ENCODE measurements at places on chromosomes 1 and 21. TPM values are rescaled to one million over a fixed set of nuclear protein-coding genes. Genes with fewer than 3 reads are reported as not detected.
A peak's percentile ranks its signal among the peaks of the same experiment; 100 is the strongest.

GRCh38 chr1:164712131-164713036 lies 153.4 kb downstream of the PBX1 start:
- H3K4me3 ChIP-seq, result no peak overlapping the region
- no peaks in the 10 kb centered on the region for H3K36me3 ChIP-seq
- peak overlapping the region; percentile 82 for H3K27ac ChIP-seq
- DNase-seq, result peak; percentile 67
- H3K4me1 ChIP-seq, result peaks cover 40% of the 10 kb centered on the region

- no peaks in the 10 kb centered on the region for H3K36me3 ChIP-seq
- peak; percentile 94 for DNase-seq
- H3K4me1 ChIP-seq, result no peaks in the 10 kb centered on the region
- no peaks in the 10 kb centered on the region for H3K27me3 ChIP-seq
Measured at GRCh38 chr1:222455188-222455879, 92.6 kb downstream of the HHIPL2 start.

DNA sequence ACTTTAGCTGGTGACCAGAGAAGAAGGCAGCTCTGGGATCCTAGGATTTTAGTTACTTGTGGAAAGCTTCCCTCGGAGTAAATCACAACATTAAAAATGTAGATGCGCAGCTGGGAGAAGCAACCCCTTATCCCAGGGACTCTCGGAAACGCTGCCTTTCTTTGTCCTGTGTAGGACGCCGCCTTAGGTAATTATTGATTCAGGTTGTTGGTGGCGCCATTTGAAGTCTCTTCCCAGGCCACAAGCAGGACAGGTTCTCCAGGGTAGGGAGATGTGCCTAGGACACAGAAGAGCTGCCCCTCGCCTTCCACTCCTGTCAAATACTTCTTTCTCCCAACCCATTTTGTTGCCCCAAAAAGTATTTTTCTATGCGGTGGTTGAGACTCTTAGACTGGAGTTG lies 10.3 kb downstream of the SLC37A1 start:
- peak overlapping the region; percentile 82 for H3K27ac ChIP-seq
- peaks cover 21% of the 10 kb centered on the region for H3K36me3 ChIP-seq
- no peak overlapping the region for H3K4me3 ChIP-seq
- H3K27me3 ChIP-seq, result no peaks in the 10 kb centered on the region

- no peak overlapping the region for H3K4me3 ChIP-seq
- no peaks in the 10 kb centered on the region for H3K36me3 ChIP-seq
- DNase-seq, result no peak
- H3K27ac ChIP-seq, result no peak overlapping the region
- no peaks in the 10 kb centered on the region for H3K4me1 ChIP-seq
- H3K27me3 ChIP-seq, result no peaks in the 10 kb centered on the region
Measured at GRCh38 chr1:93992954-93993353, 83.7 kb upstream of the GCLM start.

DNA sequence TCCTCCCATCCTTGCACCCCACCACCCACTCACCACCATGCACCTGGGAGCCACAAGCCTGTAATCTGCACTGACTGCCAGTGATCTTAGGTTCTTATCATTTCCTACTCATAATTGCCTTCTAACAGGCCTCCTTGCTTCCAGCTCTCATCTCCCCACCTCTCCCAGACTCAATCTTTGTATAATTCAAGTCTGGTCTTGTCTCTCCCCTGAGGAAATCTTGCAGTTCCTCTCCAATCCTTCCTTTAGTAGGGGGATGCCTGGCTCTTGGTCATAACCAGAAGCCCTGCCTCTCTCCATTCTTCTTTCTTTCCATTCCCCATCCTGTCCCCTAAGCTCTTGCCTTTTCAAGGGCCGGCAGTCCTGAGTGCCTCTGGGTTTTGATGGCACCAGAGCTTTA lies 27.8 kb downstream of the PIGM start:
- no peak for DNase-seq
- no peaks in the 10 kb centered on the region for H3K36me3 ChIP-seq
- H3K27ac ChIP-seq, result no peak overlapping the region

- DNase-seq, result peak; percentile 53
- H3K4me3 ChIP-seq, result peak overlapping the region; percentile 69
- H3K27me3 ChIP-seq, result no peaks in the 10 kb centered on the region
- H3K4me1 ChIP-seq, result peaks cover 88% of the 10 kb centered on the region
- no peaks in the 10 kb centered on the region for H3K36me3 ChIP-seq
Measured at GRCh38 chr1:31934706-31935629, 3.2 kb downstream of the PTP4A2 start.

- DNase-seq, result no peak
- H3K4me3 ChIP-seq, result no peak overlapping the region
- H3K36me3 ChIP-seq, result no peaks in the 10 kb centered on the region
Measured at GRCh38 chr1:32928285-32928684, 27.1 kb upstream of the TMEM54 start.

- H3K4me3 ChIP-seq, result no peak overlapping the region
- H3K36me3 ChIP-seq, result no peaks in the 10 kb centered on the region
- H3K4me1 ChIP-seq, result no peaks in the 10 kb centered on the region
- H3K27ac ChIP-seq, result no peak overlapping the region
- H3K27me3 ChIP-seq, result no peaks in the 10 kb centered on the region
Measured at GRCh38 chr1:42983253-42983652, 24.6 kb upstream of the SLC2A1 start.

DNA sequence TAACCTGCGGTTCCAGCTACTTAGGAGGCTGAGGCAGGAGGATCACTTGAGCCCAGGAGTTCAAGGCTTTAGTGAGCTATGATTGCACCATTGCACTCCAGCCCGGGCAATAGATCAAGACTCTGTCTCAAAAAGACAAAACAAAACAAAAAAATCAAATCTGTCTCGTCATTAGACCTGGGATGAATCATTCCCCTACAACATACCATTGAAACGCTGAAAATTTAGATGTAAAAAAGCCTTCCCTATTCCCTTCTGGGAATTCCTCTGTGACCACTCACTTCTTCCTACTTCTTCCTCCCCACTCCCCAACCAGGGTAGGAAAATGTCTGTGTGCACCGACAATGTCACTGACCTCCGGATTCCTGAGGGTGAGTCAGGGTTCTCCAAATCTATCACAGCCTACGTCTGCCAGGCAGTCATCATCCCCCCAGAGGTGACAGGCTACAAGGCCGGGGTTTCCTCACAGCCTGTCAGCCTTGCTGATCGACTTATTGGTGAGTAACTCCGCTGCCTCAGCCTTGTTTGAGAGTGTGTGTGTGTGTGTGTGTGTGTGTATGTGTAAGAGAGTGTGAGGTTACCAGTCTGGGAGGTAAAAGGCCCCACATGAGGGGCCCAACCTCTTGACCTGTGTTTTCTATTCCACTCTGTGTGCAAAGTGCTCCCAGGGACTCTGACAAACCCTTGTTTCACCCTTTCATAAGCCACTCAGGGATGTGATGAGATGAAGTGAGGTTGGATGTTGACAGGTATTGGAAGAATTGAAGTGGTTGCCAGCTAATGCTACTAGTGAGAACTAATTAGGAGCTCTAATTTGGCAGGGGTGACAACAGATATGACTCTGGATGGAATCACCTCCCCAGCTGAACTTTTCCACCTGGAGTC lies 16.3 kb upstream of the SARS1 start:
- no peak overlapping the region for H3K4me3 ChIP-seq
- no peaks in the 10 kb centered on the region for H3K27me3 ChIP-seq
- peak overlapping the region; percentile 44 for H3K27ac ChIP-seq
- peaks cover 26% of the 10 kb centered on the region for H3K36me3 ChIP-seq
- DNase-seq, result no peak

DNA sequence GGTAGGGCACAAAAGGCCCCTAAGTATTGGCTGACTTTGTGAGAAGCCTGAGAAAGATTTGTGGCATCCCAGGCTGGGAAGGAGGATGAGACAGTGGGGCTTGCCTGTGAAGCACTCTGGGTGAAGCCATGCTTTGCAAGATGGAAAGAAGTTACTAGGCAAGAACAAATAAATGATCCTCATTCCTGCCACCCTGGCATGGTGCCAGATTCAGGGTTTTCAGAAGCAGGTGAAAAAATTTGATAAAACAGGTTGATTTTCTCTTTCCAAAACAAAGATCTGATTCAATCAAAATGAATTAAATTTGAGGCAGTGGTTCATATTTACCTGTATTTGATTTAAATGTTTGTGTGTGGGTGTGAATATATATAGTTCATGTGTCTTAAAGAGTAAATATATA lies 386.9 kb upstream of the PROX1 start:
- no peak overlapping the region for H3K4me3 ChIP-seq
- no peak for DNase-seq
- H3K27me3 ChIP-seq, result peaks cover 4% of the 10 kb centered on the region
- H3K4me1 ChIP-seq, result no peaks in the 10 kb centered on the region
- no peak overlapping the region for H3K27ac ChIP-seq

- peaks cover 5% of the 10 kb centered on the region for H3K36me3 ChIP-seq
- H3K4me3 ChIP-seq, result peak overlapping the region; percentile 77
- H3K27me3 ChIP-seq, result no peaks in the 10 kb centered on the region
Measured at GRCh38 chr1:185155600-185156287, 1.0 kb downstream of the TRMT1L start.

GRCh38 chr1:163770265-163770664 lies 448.5 kb downstream of the NUF2 start:
- DNase-seq, result no peak
- H3K27me3 ChIP-seq, result no peaks in the 10 kb centered on the region
- H3K4me1 ChIP-seq, result no peaks in the 10 kb centered on the region
- H3K4me3 ChIP-seq, result no peak overlapping the region
- H3K27ac ChIP-seq, result no peak overlapping the region

The WNT2B gene
- total RNA-seq, result 19.5 TPM

The SDC3 gene
- total RNA-seq, result 30.8 TPM

The TEDDM1 gene
- total RNA-seq, result not detected

The AXDND1 gene
- total RNA-seq, result 1.2 TPM

The SPRR1A gene
- total RNA-seq, result not detected

The LCE6A gene
- not detected for total RNA-seq

The S100A9 gene
- 298 TPM for total RNA-seq

The ADCY10 gene
- total RNA-seq, result not detected

The NPR1 gene
- 6.6 TPM for total RNA-seq

The OVAAL gene
- total RNA-seq, result not detected

The SPRR2B gene
- total RNA-seq, result not detected

The PPFIA4 gene
- total RNA-seq, result 2.2 TPM

Measured in stomach (tissue), 19 donors.